ENCODE measurements at places on chromosomes 4 and X. TPM values are rescaled to one million over a fixed set of nuclear protein-coding genes. Genes with fewer than 3 reads are reported as not detected.

TLR1 gene
- total RNA-seq: 12.3 TPM

ASMT gene
- total RNA-seq: not detected

GAB3 gene
- total RNA-seq: 5.8 TPM

BANK1 gene
- total RNA-seq: 8.3 TPM

GATA1 gene
- total RNA-seq: not detected

All from naive thymus-derived CD4-positive, alpha-beta T cell (primary cell).